ENCODE measurements at places on chromosomes 11 and 22.

GRCh38 chr11:106706355-106706754 is 311.9 kb downstream of the GUCY1A2 start:
- no peak for DNase-seq

- no peak for DNase-seq
These were observed 16.5 kb upstream of the DGKZ start for GRCh38 chr11:46330563-46331281.

DNA sequence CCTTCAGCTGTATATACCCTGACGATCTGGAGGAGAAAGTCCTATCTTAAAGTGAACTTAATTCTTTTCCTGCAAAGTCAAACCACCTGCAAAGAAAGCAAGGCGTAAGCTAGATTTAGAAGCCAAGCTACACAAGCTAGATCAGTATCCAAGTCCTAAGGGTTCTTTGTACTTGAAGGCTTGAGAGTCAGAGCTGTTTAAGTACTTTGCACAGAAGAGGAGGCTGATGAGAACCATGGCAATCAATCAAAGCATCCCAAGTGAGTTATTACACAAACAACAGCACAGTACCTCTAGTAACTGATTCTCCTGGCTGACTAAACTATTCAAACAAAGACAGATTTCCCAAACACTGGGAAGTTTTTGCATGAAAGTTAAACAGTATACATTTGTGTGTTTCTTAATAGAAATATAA is 1.9 kb downstream of the CDON start:
- DNase-seq = no peak

DNA sequence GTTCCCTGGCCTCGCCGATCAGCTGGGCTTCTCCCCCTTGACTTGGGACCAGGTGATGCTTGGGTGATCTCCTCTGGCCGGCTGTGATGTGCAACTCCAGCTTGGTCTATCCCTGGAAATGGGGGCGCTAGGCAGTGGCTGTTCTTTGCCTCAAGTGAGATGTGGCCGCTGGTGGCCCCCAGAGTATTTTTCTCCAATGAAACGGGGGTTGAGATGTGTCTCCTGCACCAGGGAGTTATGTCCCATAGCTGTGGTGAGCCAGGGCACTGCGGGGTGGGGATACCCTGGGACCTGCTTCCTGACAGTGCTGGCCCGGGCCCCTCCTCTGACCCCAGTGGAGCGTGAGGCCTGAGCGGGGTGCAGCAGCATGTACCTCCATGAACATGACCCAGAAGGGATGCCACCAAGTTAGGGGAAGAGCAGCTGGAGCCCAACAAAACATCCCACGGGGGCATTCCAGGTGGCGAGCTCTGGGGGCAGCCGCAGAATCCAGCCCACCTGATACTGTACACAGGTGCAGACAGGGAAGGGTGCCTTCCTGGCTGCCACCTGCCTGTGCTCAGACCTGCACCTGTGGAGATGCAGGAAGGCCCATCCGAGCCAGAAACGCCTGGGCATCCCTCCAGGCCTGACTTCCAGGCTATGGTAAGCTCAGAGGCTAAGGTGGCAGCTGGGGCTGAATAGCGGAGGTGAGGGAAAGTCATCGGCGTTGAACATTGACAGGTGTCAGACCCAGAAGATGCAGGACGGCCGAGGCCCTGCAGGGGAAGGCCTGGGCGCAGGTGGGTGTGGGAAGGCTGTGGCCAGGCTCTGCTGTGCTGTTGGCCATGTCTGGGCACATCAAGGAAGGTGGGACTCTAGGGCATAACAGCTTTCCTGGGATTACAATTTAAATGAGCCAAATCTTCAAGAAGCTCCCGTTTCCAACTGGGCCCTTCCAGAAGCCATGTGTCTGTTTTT is 97.3 kb downstream of the CTTN start:
- no peak for DNase-seq

- no peak for DNase-seq
These were observed 802.4 kb downstream of the TBC1D22A start for GRCh38 chr22:47564651-47565434.

GRCh38 chr22:31650391-31650790 is 11.6 kb downstream of the PISD start:
- DNase-seq = no peak

- no peak for DNase-seq
These were observed 7.9 kb downstream of the GNB1L start for GRCh38 chr22:19846620-19847344.

GRCh38 chr11:122062763-122063162 is 53.3 kb downstream of the BLID start:
- DNase-seq = no peak

Measured in stimulated activated CD4-positive, alpha-beta T cell treated with anti-CD3 and anti-CD28 coated beads, TNF-alpha, amount 100 ng/mL, for 4 hours (primary cell).